DMS79 (cell line): ENCODE measurements at places on chromosomes 2 and 18.

DNA sequence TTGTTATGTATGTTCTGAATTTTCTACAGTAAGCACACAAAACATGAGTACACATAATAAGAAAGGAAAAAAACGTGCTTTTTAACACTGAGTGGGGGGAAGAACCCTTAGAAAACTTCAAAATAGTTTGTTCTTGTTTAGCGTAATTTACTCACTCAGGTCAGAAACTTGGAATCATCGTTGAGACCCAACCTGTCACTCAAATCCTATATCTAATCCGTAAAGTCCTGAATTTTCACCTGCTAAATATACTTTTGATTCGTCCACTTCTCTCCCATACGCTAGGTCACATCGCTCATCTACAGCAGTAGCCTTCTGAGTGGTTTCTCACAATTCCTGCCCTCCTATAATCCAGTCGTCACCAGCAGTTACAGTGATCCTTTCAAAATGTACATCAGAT lies 767 bp downstream of the TPRKB start:
- no peak for DNase-seq

DNA sequence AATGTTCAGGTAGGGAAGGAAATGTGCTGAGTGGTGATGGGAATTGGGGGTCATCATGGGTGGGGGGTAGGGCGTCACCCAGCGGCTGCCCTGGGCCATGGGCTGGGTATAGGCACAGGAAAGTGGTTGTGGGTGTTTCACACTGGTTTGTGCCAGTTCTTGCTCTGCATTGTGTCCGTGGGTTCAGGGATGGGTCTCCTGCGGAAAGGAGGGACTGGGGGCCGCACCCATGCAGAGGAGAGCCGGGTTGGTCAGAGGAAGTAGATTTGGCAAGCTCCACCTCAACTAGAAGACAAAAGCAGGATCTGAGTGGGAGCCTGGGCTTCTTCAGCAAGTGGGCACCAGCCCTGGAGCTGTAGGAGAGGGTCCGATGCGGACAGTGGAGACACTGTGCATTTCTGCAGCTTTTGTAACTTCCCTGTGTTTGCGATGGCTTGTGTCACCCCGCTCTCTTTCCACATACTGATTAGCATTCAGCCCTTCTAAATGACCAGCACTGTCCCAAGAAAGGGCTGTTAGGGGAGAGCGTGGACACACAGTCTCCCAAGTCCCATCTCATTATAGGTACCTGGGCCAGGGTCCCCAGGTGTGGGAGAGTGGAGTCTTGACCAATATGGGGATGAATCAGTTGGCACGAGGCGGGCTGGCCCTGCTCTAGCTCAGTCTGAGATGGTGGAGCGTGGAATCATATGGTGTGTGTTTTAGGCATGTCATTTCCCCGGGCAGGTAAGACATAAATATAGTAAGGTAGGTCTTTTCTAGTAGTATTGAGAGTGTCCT lies 67.2 kb downstream of the LRRFIP1 start:
- no peak for DNase-seq

- DNase-seq = no peak
These were observed 9.9 kb downstream of the CNNM4 start for GRCh38 chr2:96770442-96771202.

DNA sequence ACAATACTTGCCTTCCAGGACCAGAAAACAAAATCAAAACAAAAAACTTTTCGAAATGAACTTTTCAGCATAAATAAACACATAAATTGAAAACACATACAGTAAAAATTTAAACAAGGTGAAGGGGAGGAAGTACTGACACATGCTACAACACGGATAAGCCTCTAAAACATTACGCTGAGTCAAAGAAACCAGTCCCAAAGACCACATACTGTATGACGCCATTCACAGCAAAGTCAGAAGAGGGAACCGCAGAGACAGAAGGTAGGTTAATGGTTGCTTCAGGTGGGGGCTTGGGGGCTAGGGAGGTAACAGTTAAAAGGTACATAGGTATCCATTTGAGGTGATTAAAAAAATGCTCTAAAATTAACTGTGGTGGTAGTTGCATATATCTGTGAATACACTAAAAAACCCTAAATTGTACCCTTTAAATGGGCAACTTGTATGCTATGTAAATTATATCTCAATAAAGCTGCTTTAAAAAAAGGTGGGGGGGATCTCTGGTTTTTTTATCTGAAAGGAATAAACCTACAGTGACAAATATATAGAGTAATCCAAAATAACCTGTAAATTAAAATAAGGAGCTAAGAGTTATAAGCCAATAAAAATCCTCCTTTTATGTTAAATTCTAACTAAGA lies 7.1 kb downstream of the COX7A2L start:
- no peak for DNase-seq

DNA sequence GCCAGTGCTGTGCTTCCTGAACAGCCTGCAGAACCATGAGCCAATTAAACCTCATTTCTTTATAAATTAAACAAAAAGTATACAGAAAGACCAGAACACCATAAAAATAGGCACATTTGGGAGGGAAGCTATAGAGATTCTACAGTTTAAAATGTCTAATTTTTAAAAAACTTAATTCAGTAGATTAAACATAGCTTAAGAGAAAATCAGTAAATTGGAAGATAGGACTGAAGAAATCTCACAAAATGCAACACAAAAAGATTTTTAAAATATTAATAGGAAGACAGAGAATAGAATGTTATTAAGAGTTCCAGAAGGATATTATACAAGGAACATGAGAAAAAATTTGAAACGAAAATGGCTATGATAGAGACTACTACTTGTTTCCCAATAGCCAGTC lies 90.5 kb upstream of the SPTBN1 start:
- no peak for DNase-seq

DNA sequence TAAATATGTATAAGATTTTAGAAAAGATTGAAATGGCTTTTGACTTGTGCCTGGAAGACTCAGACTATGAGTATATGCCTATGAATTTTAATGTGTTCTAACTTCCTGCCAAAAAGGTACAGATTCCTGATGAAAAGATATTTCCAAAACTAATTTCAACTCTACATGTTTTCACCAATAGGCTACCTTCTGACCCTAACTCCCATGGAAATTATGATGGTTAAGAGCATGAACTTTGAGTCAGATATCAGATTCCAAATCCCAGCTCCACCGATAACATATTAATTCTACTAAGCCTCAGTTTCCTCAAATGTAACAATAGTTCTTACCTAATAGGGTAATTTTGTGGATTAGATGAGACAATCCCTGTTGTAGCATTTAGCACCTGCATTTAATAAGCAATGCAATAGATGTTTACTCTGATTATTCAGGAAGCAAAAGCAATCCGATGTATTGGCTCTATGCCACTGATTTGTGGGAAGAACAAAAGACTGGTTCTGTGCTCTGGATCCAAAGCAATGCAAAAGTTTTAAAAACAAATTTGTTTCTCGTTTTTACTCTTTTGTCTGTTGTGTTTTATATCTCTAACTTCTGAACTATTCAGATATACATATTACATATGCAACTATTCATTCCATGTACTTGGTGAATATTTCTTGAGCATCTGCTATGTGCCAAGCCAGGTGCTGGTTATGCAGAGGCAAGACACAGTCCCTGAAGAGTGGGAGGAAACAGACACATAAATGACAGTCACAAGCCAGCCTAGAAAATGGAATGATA lies 115.4 kb downstream of the GATA6 start:
- DNase-seq = no peak

DNA sequence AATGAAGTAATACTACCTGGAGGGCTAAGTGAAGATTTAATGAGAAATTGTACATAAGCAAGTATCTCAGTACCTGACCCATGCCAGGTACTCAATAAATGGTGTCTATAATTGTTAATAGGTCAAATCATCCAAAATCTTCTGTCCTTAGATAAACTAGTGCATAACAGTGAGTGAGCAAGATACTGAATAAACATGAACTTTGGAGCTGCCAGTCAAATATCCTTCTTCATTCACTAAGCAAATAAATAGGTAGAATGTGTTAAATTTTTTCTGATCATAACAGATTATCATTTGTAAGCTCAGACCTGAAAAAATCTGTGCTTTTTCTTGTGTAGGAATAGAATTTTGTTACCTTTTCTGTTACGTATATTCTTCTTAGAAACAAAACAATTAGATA lies 39.6 kb downstream of the RAB3GAP1 start:
- no peak for DNase-seq

GRCh38 chr2:224268441-224268840 lies 133.5 kb downstream of the FAM124B start:
- no peak for DNase-seq

DNA sequence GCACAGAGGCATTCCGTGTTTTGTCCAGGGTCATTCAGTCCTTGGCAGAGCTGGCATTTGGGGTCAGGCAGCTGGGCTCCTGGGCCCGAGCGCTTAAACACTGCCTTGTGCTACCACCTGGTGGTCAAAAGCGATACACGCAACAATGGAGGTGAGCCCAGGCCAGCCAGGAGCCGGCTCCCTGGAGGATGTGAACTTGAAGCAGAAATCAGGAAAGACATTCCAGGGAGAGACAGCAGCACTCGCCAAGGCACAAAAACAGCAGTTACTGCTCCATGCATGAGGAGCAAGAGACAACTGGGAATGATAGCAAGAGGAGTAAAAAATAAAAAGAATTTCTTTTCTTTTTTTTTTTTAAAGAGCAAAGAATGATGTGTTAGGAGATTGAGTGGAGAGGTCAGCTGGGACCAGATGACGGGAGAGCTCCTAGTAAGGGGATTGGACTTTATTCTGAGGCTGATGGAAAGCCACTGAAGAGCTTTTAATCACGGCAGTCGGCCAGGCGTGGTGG lies 20.7 kb downstream of the SCYGR8 start:
- peak; percentile 7 for DNase-seq

DNA sequence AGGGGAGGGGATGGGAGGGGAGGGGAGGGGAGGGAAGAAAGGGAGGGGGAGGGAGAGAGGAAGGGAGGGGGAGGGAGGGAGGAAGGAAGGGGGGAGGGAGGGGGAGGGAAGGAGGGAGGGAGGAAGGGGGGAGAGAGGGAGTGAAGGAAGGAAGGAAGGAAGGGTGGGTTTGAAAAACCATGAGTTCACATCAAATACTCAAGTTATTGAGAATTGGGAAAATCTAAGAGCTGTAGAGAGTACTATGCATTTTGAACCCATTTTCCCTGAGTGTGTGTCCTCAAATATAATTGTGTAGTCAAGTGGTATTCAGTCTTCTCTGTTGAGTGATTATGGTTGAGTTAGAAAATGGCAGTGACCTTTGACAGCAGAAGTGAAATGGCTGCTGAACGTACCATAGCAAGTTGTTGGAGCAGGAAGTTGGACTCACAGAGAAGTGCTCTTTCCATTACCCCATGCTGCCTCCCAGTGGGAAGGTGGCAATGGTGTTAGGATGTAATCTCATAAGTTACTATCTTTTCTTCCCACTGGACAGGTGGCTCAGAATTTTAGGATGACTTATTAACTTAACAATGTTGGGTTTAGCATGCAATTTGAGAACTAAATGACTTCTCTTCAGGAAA lies 214.6 kb downstream of the SETBP1 start:
- no peak for DNase-seq

DNA sequence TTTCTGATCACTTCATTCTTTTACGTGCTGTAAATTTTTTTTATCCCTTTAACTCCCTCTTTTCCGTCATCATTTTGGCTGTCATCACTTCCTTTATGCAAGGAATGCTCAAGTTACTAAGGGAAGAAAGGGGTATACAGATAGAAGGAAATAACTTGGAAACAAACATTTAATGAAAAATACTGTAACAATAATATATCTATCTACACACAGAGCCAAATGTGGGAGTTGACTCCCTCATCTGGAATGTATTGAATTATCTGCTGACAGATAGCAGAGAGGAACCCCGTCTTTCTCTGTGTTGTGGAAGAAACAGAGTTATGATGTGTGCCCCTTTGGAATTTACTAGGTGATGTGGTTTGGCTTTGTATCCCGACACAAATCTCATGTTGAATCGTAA lies 182.5 kb upstream of the NXPH2 start:
- no peak for DNase-seq

- peak; percentile 51 for DNase-seq
These were observed 21.2 kb downstream of the ADRA2B start for GRCh38 chr2:96095116-96095636.

DNA sequence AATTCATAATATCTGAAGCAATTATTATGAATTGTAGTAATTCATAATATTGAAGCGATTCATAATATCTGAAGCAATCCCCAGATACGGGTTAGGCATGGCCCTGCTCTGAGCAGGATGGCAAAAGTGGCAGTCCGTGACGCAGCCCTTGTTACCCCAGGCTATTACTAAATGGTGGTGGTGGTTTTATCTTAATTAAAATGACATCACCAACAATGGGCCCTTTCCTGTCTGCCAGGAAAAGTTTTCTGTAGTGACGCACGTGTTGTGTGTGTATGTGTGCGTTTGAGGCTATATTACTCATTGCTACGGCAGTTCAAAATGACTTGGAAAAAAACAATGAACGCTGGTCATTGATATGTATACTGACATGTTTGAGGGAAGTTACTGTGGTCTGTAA lies 10.6 kb upstream of the MOCOS start:
- DNase-seq = no peak

- no peak for DNase-seq
These were observed 123.3 kb downstream of the CTIF start for GRCh38 chr18:48662011-48662661.

GRCh38 chr18:41992066-41992465 lies 37.0 kb downstream of the PIK3C3 start:
- DNase-seq = no peak

- no peak for DNase-seq
These were observed 42.2 kb downstream of the RAB10 start for GRCh38 chr2:26076001-26076587.

DNA sequence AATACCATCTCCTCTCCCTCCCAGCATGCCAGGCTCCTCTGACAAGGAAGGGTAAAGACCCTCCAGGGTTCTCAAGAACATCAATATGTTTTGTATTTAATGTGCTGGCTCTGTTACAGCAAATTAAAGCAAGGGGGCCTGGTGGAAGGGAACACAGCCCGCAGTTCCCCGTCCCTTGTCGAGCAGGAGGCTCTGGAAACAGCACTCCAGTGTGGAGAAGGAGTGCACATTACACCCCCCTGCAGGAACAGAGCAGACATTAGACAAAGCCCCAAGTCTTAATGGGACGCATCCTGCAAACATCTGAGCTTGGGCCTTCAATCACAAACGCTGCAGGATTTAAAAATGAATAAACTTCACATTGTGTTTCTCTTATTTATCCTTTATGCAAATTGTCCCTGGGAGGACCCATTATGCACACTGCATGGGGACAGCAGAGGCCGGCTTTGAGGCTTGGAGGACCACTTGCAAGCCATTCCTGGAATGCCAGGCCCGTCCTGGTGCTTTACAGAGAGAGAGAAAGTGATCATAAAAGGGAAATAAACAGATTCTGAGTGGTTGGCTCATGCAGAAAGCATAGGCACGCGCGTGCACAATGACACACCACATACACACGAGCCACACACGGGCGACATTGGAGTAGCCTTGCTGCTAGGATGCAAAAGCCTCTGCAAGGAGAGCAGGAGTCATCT lies 328.7 kb downstream of the SMAD2 start:
- no peak for DNase-seq

- no peak for DNase-seq
These were observed 679 bp upstream of the WDR75 start for GRCh38 chr2:189440644-189440946.

DNA sequence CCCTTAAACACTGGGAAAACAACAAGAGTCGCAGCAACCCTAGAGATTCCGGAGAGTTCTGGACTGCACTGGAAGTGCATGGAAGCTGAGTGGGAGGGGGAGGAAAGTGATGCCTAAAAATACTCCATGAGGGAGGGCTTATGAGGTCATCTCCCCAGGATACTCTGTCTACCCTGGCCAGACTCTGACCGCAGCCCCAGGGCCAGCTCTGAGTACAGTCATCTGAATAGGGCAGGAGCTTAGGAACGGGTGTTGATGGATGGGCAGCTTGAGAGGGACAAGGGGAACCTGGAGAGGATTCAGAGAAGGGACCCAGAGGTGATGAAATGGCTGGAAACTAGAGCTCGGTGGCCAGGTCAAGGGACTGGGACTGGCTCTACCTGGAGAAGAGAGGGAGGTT lies 79.3 kb upstream of the IGFBP5 start:
- DNase-seq = no peak
